ENCODE measurements at places on chromosomes 2 and 18.

DNA sequence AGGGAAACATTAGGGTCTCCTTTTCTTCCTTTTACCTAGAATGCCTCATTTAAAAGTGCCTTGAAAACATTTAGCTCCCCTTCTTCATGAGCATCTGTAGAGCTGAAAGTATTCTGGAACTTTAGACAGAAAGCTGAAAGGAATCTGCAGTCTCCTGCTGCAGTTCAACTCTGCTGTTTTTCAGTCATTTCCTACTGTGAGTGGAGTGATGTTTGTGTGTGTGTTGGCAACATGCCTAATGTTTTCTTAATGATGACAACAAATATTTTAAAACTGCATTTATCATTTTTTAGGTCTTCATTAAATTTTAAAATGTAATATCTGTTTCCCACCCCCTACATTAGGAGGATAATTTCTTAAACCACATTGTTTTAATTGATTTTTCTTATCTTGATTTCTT is 66.6 kb downstream of the TWSG1 start:
- DNase-seq = no peak

DNA sequence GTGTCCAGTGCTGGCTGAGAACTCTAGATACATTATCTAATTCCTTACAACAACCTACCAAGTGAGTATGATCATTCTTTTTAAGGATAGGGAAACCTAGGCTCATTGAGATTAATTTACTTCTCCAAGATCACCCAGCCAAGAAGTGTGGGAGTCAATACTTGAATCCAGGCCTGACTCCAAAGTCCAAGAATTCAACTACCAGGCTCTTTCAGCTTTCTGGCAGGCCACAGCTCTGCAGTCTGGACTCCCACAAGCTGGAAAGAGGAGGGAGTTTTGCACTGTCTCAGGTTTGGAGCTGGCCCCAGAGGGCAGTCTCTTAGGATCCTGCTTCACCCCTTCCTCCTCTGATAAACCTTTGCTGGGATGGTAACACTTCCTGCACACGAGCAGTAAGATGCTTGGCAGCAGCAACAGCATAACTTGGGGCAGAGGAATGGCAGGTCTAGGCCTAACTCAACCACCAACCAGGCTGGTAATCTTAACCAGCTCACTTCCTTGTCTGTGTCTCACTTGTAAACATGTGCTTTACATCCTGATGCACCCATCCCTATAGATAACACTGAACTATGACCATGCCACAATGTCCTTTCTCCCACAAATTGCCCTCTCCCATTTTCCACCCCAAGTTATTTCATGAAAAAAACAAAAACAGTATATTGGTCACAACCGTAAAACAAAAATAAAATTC is 111.1 kb upstream of the ACAA2 start:
- no peak for DNase-seq

DNA sequence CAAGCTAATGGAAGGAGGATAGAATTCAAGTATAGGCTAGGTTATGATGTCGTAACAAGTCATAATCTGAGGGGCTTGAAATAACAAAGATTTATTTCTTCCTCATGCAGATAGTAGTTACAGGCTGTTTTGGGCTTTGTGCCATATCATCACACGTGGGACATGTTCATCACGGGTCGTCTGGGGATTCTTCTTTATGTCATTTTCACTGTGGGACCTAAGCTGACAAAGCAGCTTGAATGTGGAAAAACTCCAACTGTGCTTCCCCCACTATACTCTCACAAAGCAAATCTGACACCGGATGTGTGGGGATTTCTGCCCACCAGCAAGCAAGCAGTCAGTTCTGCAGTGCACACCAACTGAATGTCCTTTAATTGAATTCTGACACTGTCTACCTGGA is 124.8 kb downstream of the LTBP1 start:
- DNase-seq = no peak

DNA sequence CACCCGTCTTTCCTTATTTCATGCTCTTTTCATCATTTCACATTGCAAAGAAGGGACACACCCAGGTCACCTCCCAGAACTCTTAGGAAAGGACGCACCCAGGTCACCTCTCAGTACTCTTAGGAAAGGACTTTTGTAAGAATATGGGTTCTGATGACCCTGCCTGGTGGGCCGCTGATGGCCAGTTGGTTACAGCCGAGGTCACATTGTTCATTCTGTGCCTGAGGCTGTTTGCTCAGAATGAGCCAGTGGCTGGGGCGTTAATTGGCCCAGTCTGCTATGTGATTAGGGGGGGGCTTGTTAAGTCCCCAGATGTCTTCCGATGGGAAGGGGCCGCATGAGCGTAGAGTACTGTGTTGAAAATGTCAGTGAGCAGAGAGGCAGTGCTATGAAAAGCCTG is 9.4 kb downstream of the MLPH start:
- no peak for DNase-seq

GRCh38 chr18:2154278-2154677 is 417.0 kb downstream of the METTL4 start:
- no peak for DNase-seq

DNA sequence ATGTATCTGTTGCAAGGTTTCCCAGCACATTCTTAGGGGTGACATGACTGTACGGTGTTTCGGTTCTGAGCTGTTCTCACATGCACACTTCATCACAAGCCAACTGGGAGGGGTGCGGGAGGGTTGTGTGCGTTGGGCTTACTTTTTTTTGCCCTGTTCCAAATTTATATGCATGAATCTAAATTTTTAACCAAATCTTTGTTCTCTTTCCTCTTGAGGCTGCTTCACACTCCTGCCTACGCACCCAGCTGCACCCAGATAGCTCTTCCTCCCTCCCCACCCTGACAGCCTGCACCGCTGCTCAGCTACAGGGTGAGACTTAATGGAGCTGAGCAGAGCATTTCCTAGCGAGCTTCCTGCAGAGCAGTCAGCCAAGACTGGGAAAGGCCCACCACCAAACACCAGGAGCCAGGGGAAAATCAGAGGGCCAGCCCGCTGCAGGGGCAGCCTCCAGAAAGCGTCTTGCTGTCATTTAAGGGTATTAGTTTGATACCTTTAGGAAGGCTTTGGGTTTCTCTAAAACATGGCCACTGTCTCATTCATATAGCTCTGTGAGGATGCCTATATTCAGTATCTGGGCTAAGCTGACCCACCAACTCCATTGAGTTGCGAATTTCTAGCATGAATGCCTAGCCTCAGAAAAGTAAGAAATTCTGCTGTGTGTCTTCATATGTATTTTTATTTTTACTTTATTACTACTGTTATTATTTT is 84.5 kb downstream of the POU3F3 start:
- no peak for DNase-seq

- DNase-seq = no peak
Measured at GRCh38 chr2:104432991-104433390, 420.9 kb upstream of the POU3F3 start.

GRCh38 chr2:230542751-230543150 is 126.8 kb downstream of the SP100 start:
- no peak for DNase-seq

- no peak for DNase-seq
Measured at GRCh38 chr2:9737053-9737875, 106.0 kb upstream of the TAF1B start.

DNA sequence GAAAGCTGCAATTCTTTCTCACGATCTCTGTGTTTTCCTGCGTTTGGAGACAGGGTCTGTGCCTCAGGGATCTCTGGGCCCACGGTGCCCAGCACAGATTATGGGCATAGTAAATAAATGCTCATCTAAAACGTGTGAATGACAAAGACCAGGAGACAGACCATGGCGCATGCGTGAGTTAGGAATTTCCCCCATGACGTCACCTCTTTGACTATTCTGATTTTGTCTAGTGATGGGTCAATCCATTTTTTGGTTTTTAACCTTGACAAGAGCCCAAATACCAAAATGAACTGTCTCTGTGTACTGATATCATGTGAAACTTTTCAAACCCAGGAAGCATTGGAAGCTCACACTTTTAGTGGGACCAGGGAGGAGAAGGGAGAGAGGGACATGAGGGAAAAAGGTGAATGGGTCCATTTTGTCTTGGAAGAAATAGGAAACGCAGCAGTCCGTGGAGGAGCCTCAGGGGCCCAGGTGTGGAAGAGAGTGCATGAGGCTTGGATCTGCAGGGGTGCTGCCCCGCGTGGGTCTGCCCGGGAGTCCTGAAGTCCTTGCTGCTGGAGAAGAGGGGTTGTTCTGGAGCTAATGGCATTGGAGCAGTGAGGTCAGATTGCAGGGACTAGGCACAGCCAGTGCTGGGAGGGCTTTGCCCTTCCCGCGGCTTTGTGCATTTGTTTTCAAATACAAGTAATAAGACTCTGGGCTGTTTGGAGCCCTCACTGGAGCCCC is 172.2 kb downstream of the ASB1 start:
- DNase-seq = no peak

DNA sequence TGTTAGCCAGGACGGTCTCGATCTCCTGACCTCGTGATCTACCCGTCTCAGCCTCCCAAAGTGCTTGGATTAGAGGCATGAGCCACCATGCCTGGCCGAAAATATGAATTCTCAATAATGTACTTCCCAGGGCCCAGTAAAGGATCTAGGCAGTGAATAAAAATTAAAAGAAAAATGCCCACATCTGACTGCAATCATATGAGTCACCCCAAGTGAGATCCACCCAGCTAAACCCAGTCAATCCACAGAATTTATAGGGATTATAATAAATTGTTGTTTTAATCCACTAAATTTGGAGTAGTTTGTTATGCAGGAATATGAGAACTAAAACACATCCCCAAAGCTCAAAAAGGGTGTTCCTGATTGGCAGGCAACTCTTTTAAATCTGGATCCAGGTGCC is 93.5 kb upstream of the STK39 start:
- no peak for DNase-seq

DNA sequence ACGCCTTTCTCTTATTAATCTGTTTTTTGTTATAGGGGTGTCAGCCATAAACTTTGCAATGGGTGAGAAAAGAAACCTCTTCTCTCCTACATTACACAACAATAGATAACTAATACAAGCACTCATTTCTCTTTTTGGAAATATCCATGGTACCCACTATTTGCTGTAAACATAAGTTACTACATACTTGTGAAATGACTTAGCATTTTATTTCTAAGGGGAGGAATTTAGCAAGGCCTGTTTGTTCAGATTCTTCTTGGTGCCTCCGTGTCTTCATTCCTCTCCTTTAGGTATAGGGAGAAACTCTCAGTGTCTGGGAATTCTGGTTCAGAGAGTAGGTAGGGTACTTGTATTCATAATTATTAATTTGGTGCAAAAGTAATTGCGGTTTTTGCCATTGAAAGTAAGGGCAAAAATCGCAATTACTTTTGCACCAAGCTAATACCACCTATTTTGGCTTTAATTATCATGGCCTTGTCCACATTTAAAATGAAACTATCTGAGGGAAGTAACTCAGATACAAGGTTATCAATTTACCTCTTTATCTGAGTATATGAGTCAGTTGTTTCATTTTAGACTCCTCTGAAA is 134.8 kb downstream of the MREG start:
- no peak for DNase-seq

GRCh38 chr2:166091439-166091838 is 36.4 kb downstream of the SCN1A start:
- no peak for DNase-seq

GRCh38 chr2:56449449-56449860 is 265.7 kb downstream of the CCDC85A start:
- no peak for DNase-seq

GRCh38 chr2:128565441-128565840 is 246.8 kb upstream of the HS6ST1 start:
- no peak for DNase-seq

DNA sequence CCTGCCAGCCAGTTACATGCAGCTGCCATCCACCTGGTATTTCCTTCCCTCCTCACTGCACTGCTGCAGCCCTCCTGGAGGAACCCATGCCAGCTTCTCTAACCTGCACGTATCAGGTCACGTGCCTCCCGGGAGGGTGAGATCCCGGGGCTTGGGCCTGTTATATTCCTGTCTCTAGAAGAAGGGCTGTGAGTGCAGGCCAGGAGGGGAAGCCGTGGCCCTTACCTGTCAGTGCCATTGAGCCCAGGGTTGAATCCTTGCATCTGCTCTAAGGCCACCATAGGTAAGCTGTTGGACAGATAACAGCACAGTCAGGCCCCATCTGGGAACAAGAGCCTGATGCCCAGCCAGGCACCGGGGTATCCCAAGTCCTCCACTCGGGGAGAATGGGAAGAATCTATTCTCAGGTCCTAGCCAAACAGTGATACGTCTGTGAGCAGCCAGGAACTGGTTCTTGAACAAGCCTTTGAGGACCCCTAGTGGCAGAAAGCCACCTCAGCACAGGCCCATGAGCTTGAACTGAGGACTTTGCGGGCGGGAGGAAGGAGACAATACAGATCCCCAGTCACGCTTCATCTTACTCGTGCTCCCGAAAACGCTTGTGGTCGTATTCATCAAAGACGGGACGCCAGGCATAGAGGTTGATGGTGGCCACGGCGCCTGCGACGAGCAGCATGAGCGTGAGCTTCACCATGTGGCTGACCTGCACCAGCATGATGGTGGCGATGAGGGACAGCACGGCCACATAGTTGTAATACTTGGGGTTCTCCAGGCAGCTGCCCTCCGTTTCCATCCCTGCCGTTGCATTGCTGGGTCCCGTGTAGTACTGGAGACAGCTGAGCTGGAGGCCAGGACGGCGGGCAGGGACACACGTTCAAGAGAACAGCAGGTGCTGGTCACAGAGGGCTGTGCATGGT is 34.4 kb downstream of the CENPO start:
- DNase-seq = peak; percentile 36

DNA sequence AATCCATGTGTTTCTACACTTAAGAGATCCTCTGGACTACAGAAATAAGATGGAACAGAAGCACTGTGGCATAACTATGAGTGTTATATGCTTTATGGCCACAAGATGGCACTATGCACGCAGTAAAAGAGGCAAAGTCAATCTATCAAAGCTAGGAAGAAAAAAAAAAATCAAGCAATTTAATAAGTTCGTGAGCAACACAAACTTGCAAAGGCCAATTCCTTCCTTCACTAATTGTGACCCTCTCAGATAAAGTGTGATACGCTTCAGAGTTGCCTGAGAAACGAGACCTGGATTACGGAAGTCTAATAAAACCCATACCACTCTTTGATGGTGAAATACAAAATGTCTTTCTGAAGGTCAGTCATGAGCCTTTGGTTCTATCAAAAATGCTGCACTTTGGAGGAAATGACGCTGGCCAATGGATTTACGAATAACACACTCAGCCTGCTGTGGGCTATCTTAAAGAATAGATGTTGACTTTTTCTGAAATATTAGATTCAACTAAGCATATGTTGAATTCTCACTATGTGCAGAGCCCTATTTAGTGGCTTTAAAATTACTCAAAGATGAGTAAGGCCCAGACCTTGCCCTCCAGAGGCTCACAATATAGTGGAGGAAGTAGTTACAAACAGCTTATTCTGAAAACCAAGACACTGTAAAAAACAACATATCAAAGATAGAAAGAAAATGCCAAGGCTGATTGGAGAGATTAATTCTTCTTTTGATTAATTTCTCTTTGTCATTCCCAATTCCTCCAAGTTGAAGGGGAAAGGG is 35.5 kb upstream of the TTR start:
- DNase-seq = peak; percentile 27
